ENCODE measurements at places on chromosomes 16 and 17.

DNA sequence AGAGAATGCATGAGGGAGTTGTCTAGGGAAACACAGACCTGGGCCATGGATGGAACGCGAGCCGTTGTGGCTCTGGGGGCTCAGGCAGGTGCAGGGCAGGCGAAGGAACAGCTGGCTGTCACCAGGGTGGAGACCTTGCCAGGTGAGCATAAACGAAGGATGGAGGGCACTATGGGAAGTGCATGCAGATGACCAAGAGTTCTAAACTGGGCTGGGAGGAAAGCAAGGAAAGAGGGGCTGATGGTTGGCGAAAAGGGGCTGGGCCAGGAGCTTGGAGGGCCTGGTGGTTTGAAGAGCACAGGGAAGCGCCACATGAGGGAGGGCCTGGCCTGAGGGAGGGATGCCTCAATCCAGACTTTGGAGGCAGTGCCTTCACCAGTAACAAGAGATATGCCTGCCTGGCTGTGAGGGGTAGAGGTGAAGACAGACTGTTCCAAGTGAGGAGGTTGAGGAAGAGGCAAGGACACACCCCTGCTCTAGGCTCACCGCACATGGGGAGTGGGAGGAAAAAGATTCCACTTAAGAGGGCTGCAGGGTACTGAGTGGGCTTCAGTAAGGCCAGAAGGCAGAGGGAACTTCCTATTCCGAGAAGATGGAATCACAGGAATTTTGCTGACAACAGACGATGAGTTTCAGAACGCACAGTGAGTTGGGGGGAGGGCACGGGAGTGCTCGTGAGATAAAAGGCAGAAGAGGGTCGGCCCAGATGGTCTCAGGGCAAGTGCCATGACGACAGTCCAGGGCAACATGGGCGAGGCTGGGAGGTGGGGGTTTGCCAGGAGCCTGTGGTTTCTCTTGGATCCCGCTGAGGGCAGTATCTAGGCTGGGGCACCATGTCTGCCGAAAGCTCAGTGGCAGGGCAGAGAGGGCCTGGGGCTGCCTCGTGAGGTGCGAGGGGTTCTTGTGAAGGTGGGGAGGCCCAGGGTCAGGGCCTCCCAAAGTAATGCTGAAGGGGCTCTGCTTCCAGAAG, 20.6 kb downstream of the B9D1 start:
- no peak for DNase-seq

GRCh38 chr17:60137731-60138130, 12.0 kb upstream of the CA4 start:
- DNase-seq: no peak

- no peak for DNase-seq
These were observed 10.0 kb upstream of the CALB2 start for GRCh38 chr16:71348262-71349085.

DNA sequence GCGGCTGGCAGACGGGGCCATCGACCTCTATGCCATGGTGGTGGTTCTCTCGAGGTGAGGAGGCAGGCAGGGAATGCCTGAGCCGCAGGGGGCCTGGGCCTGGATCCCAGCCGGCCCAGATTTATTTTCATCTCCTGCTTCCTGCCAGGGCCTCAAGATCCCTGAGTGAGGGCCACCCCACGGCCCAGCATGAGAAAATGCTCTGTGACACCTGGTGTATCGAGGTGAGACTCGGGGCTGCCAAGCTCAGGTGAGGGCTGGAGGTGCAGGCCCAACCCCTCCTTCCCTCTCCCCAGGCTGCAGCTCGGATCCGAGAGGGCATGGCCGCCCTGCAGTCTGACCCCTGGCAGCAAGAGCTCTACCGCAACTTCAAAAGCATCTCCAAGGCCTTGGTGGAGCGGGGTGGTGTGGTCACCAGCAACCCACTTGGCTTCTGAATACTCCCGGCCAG, 4.9 kb downstream of the ACADVL start:
- DNase-seq: no peak

DNA sequence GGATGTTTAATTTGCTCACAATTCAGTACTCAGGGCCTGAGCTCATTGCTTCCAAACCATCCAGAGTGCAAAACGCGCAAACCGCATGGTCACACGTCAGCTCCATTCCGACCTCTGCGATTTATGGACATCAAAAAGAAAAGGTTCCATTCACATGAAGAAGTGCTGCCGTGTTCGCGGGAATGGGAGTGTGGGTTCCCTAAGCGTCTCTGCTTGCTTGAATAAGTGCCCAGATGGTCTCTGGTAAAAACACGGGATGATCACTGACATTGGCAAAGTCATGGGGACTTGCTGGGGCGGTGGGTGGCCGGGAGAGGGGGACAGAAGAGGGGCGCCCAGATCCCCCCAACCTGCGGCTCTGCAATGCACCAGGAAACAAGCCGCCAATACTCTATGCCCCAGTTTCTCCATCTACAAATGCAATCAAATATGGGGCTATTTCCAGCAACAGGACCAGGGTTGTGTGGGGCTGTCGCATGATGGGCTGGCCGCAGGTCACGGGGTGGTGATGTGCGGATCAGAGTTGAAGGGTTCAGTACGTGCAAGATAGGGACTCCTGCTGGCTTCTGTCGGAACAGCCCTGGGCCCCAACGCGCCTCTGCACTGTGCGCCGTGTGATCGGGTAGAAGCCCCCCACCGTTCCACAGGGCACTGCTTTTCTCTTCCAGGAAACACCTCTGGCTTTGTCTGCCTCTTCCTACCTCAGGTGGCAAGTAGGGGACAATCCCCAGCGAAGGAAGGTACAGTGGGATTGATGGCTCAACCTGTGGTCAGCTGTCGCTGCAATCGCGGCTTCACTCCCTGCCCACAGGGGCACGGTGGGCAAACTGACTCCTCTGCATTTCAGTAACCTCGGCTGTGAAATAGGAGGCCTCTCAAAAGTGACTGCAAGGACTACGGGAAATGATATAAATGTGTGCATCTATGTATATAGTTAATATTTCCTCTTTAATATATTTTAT, 11.2 kb downstream of the FOXF1 start:
- DNase-seq: no peak

DNA sequence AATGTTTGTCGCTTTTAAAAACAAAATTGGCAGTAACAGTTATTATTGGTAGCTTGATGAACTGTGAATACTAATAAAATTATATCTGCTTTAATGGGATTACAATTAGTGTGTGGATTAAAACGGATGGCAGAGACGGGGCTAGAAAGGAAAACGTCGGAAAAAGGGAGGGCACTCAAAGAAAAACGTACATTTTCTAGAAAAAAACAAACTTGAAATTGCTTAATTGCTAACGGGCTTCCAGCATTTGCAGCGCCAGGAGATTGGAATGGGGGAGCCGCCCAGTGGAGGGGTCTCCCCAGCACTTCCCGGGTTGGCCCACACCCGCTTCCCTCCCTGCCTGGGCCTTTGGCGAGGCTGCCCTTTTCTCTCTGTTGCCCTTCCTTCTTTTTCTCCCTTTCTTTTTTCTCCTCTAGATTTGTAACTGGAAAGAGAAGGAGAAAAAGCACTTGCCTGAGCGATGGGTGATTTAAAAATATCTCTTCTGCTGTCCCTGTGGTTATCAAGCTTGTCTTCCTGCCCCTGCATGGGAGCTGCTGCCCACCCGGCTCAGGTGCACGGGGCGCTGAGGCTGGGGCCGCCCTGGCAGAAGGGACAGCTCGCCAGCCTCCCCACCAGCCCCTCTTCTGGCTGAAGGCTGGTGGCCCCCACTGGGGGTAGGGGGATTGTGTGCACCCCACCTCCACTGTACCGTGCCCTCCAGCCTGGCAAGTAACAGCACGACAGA, 5.9 kb downstream of the BAHCC1 start:
- no peak for DNase-seq

DNA sequence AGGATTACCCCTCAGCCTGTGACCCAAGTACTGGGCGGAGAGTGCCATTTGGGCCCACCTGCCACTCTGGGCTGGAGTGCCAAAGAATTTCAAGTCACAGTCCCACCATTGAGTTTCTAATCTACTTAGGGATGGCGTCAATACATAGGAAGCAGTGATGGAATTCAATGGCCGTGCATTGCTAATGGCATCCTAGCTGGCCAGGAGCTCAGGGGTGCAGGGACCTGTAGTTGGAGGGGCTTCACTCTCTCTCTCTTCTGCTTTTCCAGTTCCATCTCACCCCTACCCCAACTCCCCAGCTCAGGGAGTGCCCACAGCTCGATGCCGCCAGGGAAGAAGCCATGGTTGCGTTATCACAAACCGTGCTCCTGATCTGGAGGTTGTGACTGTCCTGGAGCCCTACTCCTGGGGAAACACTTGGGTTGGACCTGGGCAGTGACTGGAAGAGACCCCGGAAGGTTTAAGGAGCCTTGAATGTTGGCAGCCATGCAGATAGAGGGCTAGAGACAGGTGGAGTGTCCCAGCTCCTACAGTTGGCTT, 2.4 kb downstream of the MMP15 start:
- no peak for DNase-seq

DNA sequence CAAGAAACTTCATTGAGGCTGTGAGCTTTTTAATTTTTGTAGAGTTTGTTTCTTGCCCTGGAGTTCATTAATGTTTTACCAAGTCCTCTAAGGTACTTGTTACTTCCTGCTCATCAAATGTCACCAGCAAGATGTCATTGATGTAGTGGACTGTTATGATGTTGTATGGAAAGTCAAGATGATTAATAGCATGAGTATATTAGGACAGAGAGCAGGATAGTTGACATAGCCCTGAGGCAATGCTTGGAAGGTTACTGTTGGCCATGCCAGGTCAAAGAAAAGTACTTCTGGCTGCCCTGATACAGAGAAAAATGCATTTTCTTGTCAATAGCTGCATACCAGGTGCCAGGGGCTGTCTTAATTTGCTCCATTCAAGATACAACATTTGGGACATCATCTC, 6.7 kb downstream of the KRTAP1-5 start:
- no peak for DNase-seq

GRCh38 chr16:84184775-84185174, 2.1 kb downstream of the TAF1C start:
- peak; percentile 63 for DNase-seq

GRCh38 chr16:789191-789850, 901 bp downstream of the CHTF18 start:
- DNase-seq: no peak

- no peak for DNase-seq
These were observed 12.8 kb downstream of the FLCN start for GRCh38 chr17:17224137-17224536.

DNA sequence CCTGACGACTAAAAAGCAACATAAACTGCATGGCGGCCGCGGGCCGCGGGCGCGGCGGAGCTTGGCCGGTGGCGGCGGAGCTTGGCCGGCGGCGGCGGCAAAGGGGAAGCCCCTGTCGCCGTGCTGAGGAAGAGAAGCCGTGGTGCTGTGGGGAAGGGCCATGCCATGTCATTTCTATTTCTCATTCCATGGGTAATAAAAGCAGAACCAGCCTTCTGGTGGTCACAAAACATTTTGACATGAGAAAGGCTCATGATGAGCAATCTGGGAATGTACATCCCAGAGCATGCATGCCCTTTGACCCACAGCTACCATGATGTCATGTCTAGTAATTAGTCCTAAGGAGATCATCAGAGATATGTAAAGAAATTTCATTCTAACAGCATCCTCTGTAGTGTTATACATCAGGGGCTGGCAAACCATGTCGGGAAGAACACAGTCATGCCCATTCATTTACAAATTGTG, 23.9 kb upstream of the HEATR6 start:
- DNase-seq: peak; percentile 32

DNA sequence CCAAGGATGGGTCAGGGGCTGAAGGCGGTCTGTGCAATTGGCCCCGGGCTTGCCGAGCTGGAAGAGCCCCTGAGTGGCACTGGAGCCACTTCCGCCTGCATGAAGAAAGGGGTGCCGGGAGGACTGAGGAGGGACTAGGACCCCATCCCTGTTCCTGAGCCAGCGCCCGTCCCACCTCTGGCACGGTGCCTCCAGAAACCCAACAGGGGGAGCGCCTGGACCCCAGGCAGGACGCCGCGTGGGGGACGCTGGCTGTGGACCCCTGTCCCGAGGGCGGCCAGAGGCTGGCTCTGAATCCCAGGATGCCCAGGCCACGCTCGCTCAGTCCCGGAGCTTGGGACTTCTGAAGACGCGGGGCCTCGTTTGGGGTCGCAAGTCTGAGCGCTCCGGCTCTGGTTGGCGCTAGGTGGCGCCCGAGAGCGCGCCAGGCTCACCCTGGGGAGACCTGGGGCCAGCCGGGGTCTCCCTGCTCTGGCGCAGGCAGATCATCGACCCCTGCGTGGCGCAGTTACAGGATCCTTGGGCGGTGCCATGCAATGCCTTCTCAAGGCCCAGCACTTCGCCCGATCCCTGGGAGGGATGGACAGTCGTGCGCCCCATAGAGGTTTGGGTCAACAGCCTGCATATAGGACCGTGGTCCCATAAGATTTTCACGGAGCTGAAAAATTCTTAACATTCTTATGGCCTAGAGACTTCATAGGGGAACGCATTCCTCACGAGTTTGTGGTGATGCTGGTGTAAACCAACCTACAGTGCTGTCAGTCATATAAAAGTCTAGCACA, 58.5 kb upstream of the CREBBP start:
- peak; percentile 38 for DNase-seq

GRCh38 chr17:55152236-55152635, 112.5 kb upstream of the HLF start:
- no peak for DNase-seq

GRCh38 chr17:6269478-6269877, 165.4 kb downstream of the AIPL1 start:
- peak; percentile 53 for DNase-seq

DNA sequence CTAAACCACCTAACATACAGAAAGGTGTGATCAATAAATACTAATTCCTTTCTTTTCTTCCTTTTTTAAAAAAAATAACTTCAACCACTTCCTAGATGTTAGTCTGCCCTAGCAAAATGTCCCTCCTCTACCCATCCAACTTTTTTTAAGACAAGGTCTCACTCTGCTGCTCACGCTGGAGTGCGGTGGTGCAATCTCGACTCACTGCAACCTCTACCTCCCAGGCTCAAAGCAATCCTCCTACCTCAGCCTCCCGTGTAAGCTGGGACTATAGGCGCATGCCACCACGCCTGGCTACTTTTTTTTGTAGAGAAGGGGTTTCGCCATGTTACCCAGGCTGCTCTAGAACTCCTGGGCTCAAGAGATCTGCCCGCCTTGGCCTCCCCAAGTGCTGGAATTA, 33.1 kb downstream of the KANSL1 start:
- no peak for DNase-seq

- peak; percentile 67 for DNase-seq
These were observed 1.2 kb downstream of the NFATC3 start for GRCh38 chr16:68086336-68086841.

DNA sequence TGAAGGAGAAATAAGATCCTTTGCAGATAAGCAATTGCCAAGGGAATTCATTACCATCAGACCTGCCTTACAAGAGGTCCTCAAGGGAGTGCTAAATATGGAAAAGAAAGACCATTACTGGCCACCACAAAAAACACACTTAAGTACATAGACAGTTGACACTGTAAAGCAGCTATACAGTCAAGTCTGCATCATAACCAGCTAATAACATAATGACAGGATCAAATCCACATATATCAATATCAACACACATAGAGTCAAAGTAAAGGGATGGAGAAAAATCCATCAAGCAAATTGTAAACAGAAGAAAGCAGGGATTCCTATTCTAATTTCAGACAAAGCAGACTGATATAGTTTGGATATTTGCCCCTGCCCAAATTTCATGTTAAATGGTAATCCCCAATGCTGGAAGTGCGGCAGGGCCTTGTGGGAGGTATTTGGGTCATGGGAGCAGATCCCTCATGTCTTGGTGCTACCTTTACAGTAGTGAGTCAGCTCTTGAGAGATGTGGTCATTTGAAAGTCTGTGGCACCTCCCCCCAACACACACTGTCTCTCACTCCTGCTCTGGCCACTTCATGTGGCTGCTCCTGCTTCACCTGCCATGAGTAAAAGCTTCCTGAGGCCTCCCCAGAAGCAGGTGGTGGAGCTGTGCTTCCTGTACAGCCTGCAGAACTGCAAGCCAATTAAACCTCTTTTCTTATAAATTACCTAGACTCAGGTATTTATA, 32.8 kb downstream of the TANC2 start:
- no peak for DNase-seq

- DNase-seq: no peak
These were observed 27.1 kb downstream of the ERN1 start for GRCh38 chr17:64102627-64103390.
